Activated gamma-delta T cell treated with anti-CD3 and anti-CD28 coated beads, Interleukin-2, amount 50 U/mL, for 16 hours (primary cell): ENCODE measurements at places on chromosomes 1 and 21.

DNA sequence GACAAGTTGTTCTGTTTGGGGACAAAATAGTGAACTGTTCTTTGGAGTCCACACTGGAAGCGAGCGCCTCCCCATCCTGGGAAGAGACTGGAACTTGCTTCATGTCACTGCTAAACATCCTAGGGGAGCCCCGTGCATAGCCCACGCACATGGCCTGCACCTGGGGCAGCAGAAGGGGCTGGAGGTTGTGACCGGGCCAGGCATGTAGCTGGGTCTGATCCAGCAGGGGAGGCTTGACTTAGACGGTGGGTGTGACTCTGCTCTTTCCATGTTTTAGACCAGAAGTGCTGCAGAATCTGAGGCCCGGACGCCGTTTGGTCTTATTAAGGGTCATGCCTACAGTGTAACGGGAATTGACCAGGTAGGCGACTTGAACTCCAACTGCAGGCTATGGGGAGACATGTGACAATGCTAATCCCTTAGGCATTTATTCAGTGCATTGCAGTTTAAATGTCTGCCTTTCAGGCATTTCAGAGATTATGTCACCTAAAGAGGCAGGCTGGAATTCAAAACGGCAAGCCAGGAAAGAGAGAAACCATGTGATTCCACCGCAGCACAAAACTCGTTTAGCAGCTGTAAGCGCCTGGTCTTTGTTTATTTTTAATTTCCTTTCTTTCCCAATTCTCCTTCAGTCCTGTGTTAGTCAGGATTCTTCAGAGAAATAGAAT, 21.8 kb downstream of the CAPN9 start:
- DNase-seq: no peak

- no peak for DNase-seq
Measured at GRCh38 chr1:205610036-205610435, 21.8 kb downstream of the ELK4 start.

DNA sequence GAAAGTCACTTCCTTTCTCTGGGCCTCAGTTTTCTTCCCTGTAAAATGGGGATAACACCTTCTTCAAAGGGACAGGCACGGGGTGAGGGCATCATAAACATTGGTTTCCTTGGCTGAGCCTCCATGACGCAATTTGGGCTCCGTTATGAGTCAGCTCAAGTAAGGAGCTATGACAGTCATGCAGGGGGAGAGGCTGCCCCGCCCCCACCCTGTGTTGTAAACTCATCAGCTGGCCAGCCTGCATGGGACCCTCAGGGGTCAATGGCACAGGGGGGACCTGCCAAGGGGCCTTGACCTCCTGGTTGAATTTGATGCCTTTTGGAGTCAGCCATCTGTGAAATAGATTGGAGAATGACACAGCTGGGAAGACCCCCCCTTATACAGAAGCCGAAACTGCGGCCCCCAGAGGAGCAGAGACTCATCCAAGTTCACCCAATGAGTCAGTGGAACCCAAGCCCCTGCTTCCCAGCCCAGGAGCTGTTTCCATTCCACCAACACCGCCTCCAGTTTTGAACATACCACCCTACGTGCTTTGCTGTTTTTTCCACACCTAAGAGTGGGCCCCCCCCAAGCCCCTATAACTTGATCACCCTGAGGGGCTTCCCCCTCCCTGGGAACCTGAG, 36.8 kb upstream of the RUNX3 start:
- peak; percentile 36 for DNase-seq

DNA sequence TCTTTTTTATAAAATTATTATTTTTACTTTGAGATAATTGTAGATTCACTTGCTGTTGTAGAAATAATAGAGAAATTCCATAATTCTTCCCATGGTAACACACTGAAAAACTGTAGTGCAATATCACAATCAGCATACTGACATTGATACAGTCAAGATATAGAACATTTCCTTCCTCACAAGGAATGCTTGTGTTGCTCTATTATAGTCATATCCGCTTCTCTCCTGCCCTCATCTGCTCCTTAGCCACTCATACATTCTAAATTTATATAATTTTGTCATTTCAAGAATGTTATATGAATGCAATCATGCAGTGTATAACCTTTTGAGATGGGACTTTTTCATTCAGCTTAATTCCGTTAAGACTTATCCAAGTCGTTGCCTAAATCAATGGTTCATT, 320.2 kb downstream of the BARHL2 start:
- no peak for DNase-seq

DNA sequence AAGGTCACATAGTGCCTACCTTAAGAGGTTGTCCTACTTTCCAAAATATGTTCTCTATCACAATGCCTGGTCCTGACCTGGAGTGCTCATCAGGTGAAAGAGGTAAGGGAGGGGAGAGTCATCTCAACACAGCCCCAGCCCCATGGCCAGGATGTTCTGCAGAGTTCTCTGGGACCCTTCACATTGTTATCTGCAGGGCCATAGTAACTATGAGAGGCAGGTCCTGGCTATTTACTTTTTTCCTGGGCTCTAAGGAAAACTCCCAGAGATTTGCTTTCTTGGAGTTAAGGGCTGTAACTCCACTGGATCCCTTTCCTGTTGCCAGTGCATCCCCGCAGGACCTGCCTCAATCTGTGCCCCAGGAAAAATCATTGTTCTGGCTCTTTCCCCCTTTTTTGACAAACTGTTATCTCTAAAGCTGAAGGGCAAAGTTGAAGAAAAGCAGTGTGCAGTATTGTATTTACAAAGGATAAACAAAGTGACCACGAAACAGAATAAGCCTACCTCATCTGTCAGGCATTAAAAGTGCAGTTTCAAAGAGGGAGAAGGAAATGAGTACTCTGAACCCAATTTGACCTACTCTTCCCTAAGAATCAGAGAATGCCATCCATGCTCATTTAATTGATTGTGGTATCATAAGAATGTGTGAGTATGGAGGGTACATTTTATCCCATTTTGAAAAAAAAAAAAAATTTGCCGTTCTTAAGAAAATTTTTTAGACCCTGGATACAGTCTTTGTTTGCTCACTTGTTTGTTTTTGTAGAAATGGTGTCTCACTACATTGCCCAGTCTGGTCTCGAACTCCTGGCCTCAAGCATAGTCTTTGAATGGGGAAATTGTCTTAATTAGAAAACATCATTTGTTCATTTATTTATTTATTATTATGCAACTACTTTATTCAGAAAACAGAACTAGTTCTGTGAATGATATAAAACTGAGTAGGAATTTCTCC, 149.6 kb downstream of the RHOU start:
- DNase-seq: no peak

- no peak for DNase-seq
Measured at GRCh38 chr1:211695135-211695816, 19.9 kb upstream of the NEK2 start.

GRCh38 chr1:113918243-113918642, 10.9 kb upstream of the HIPK1 start:
- DNase-seq: no peak

DNA sequence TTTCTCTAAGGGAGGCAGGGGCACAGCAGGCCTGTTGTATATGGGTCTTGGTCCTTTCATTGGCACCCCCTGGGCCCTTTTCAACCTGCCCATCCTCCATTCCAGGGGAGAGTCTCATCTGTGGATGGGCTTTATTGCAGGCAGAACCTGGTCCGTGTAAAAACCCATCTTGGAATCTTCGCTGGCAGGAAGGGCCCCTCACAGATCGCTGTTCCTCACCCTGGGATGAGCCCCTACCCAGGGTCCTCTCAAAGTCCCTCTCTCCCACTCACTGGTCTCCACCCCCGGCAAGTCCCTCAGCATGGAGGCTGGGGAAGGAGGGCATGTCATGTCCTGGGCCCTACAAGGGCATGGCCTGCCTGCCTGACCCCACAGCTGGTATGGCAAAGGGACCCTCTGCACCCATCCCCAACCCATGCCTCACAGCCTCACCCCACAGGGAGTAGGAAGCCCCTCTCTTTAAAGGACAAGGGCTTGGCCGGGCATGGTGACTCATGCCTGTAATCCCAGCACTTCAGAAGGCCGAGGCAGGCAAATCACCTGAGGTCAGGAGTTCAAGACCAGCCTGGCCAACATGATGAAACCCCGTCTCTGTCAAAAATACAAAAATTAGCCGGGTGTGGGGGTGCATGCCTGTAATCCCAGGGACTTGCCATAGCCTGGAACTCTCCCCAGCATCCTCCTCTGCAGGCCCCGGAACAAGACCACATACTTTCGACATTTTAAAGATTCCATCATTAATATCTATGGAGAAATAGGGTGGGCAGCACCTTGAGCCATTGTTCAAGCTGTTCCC, 13.2 kb upstream of the CDA start:
- no peak for DNase-seq

GRCh38 chr1:99968214-99968613, 1.6 kb upstream of the SLC35A3 start:
- no peak for DNase-seq

DNA sequence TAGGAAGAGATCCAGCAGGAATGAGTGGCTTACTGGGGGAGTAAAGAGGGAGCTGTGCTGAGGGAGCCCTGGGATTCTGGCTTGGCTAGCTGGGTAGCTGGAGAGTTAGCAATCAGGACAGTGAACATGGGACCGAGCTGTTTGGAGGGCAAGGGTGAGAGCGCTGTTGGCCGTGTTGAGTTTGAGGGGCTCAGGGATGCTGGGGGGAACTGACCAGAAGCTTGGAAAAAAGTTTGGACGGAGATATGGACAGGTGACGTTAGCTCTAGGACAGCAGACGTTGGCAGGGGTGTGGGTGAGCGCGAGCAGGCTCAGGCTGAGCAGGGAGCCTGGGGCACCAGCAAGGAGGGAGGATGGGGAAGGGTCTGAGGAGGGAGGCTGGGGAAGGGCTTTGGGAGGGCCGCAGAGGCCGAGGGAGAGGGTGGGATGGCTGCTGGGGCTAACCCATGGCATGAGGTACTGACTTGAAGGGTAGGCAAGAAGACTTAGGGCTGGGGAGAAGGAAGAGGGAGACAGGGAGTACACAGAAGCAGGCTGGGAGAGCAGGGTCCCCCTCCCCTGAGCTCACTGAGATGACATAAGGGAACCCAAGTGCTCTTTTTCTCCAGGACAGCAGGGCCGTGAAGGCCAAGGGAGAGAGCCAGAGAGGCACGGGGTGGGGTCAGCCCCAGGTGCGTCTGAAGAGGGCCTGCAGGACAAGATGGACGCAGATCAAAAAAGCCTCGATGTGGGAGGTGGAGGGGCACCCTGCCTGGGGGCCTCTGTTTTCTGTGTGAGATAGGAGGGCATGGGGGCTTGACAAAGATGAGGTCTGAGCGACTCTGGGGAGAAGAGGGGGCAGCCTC, 8.2 kb downstream of the SH2D2A start:
- no peak for DNase-seq

GRCh38 chr1:11499601-11500331, 20.8 kb downstream of the DISP3 start:
- no peak for DNase-seq

DNA sequence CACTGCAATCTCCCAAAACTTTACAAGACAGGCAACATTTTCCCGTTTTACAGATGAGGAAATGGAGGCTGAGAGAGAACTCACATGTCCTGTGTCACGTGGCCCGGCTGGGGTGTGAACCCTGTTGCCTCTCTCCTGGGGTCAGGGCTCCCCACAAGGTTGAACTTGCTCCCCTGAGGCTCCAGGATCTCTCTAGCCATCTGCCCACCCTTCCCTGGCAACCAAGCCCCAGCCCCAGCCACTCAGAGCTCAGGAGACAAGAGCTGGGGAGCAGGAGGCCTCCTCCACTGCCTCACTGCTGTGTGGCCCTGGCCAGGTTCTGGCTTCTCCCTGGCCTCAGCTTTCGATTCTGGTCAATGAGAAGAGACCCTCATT, 11.8 kb downstream of the LAPTM5 start:
- no peak for DNase-seq

DNA sequence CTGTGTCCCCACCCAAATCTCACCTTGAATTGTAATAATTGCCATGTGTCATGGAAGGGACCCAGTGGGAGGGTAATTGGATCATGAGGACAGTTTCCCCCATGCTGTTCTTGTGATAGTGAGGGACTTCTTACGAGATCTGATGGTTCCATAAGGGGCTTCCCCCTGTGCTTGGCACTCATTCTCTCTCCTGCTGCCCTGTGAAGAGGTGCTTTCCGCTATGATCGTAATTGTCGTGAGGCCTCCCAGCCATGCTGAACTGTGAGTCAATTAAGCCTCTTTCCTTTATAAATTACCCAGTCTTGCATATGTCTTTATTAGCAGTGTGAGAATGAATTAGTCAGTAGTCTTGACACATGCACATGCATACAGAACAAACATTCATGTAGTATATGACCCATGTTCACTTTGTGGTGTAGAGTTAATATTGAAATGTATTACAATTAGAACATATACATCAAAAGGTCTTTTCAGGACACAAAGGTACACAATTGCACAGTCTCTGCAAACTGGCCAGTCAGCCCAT, 16.9 kb upstream of the IFI16 start:
- DNase-seq: no peak

DNA sequence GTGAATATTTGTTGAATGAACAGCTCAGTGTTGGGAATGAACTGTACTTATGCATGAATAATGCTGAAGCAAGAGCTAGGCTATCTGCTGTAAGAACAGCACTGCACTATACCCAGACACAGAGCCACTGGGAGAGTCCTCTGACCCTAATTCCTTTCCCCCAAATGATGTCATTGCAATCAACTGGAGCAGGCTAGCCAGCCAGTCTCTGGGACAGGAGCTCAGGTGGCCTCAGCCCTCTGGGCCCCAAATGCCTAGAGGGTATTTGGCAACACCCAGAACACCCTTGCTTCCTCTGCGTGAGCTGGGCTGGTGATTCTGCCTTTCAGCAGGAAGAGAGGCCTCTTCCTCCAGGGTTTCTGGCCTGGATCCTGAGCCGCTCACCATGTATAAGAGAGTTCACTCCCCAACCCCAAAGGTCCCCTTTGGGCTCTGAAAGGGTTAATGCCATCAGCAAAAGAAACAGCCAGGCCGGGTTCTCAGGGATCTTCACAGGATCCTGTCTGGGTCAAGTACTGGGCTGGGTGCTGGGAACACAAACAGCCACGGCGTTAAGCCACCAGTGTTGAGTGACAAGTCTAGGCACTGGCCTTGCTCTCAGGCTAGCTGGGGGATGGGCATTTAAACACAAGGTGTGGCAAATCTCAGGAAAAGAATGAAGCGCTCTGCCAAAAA, 3.7 kb upstream of the PADI4 start:
- no peak for DNase-seq

DNA sequence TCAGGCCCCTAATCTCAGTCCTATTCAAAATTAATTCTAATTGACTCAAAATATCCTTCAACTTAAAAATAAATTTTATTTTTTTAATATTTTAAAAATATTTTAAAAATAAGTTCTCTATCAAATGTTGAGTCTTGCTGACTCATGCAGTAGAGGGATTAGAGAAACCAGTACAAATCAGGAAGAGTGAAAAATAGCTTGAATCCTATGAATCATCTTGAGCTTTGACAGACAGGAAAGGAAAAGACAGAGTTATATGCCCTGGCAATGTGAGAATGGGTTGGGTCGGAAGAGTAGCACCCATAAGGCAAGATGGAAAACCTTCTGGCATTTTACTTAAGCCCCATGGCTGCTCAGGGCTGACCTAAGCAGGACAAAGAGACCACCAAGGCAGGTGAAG, 346.6 kb upstream of the RUNX1 start:
- DNase-seq: no peak
